ENCODE measurements at places on chromosomes 11 and 22.

GRCh38 chr11:69366591-69366990, 72.6 kb downstream of the MYEOV start:
- DNase-seq = no peak

DNA sequence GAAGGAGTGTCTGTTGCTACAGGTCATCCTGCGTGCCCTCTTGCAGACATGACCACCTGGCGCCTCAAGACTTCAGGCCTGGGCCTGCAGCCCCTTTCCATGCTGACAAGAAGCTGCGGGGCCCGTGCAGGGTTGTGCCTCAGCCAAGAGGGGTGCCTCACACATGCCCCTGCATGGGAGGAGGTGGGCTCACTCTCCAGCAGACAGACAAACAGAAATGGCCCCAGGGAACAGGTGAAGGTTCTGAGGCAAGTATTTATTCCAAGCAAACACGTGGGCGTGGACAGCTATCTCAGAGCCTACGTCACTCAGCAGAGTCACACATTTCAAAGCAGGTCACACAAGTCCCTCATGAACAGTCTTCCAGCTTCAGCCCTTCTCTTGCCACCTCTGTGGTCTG, 5.9 kb upstream of the SYCE3 start:
- DNase-seq = no peak

DNA sequence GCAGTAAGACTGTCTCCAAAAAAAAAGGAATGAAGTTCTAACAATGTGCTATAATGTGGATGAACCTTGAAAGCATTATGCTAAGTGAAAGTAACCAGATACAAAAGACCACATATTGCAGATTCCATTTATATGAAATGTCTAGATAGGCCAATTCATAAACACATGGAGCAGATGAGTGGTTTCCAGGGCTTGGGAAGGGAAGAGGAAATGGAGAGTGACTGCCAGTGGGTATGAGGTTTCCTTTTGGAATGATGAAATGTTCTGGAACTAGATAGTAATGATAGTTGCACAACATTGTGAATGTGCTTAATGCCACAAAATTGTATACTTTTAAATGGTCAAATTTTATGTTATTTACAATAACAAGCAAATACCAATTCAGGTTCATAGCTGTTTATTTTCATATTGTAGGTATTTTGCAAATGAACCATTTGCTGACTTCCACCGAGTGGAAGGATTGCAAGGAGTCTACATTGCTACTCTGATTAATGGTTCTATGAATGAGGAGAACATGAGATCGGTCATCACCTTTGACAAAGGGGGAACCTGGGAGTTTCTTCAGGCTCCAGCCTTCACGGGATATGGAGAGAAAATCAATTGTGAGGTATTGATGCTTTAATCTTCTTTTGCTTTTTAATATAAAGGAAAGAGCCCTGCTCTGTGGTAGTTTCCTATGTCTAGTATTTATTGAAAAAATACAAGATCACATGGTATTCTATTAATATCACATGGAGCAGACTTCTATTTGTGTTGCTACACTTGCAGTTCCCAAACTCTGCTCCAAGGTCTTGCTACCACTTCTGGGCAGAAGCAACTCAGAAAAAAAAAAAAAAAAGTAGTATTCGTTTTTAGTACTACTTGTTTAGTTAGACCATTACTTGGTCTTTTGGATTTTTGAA, 67.7 kb upstream of the SORL1-AS1 start:
- no peak for DNase-seq

- no peak for DNase-seq
Measured at GRCh38 chr11:905952-906351, 4.7 kb downstream of the CHID1 start.

- no peak for DNase-seq
Measured at GRCh38 chr11:126407101-126407521, 51.6 kb downstream of the ST3GAL4 start.
